ENCODE measurements at places on chromosomes 16 and 17.

DNA sequence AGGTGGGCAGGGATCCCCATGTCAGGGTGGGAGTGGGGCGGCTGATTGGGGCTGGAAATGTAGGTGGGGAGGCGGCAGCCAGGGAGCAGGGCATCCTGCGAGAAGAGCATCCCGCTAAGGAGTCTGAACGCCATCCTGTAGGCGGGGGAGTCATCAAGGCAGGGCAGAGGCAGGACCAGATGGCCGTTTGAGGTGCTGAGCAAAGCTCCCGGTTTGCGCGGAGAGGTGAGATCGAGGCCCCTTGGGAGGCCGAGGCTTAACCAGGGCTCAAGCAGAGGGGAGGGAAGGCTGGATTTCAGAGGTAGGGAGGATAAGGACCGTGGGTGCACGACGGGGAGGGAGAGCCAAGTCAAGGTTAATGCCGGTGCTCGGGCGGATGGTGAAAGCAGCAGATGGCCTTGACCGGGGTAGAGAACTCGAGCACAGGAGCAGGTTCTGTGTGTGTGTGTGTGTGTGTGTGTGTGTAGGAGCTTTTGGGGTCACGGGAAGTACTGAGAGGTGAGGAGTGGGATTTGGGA is 472 bp upstream of the NME2 start:
- no peak for DNase-seq

- DNase-seq: no peak
Measured at GRCh38 chr17:7260151-7260550, 2.1 kb downstream of the CLDN7 start.

DNA sequence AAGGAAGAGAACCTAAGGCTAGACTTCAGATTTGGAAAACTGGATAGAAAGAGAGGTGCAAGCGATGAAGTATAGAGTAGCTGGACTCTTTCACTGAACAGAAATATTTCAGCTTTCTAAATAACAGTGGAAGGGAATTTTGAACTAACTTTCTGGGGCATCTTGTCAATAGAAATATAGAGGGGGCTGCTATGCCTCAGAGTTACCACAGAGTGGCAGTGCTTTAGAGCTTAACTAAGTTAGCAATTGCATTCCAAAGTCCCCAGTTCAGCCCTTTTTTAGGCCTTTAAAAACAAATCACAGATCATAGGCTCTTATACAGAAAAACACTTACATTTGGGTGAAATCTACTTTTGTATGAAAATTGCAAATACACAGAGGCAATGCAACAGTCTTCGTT is 154.2 kb upstream of the CDH8 start:
- DNase-seq: peak; percentile 47

DNA sequence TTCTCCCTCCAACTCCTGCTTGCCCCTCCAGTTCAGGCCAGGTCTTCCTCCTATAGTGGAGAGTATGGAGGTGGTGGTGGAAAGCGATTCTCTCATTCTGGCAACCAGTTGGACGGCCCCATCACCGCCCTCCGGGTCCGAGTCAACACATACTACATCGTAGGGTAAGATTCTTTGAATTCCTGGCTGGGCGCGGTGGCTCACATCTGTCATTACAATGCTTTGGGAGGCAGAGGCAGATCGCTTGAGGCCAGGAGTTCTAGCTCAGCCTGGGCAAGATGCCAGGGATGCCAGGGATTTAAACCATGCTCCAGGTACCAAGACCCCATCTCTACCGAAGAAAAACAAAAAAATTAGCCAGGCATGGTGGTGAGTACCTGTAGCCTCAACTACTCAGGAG is 1.4 kb downstream of the ZG16 start:
- no peak for DNase-seq

GRCh38 chr17:61118871-61119270 is 280.8 kb upstream of the TBX2 start:
- peak; percentile 89 for DNase-seq

GRCh38 chr17:59798111-59798510 is 90.7 kb downstream of the VMP1 start:
- no peak for DNase-seq

DNA sequence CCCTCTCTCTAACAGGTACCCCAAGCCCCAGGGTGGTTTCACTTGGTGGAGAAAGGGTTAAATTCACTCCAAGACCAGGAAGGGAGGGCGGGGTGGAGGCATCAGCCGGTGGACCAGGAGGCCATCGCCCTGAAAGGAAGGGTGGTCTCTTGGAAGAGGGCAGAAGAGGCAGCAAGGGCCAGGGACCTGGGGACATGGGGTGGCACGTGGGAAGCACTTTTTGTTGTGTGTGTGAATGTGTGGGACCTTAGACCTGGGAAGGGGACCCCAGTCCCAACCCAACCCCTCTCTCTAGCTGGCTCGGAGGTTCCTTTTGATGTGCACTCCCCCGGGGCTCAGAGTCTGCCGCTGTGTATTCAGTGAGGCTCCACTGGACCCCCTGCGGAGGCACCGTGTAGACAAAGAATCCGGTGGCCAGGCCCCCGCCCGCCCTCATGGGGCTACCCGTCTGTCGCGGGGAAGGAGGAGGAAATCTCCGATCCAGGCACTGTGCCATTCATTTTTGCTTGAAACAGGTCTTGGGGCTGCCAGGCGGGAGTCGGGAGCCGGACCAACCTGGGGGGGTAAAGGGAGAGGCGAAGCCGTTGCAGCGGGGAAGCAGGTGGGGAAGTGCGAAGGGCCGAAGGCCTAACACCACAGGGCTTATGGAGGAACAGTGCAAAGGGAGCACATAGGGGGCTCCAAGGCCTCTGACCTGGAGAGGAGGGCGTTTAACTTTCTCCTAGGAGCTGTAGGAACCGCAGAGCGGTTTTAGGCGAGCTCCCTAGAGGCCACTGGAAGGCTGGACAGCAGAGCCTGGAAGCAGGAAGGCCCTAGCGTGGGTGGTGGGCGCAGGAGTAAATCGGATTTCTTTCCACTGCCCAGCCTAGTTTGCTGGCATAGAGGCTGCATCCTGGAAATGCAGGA is 3.2 kb upstream of the WNT3 start:
- DNase-seq: no peak

DNA sequence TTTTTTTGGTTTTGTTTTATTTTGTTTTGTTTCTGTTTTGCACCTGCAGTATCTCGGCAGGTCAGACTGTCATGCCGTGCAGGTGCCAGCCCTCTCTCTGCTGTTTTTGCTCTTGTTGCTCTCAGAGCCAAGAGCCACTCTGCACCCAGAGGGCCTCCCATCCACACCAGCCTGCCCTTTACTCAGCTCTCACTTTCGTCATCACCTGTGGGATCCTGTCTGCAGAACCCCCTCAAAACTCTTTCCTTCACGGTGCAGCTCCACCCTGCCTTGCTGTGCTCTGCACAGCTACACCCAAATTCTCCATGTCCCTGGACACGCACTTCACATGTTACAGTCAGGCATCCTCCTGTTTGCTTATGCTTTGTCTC is 2.6 kb downstream of the AOC3 start:
- DNase-seq: no peak

All from eye (tissue), 1 donor.